Stimulated activated CD8-positive, alpha-beta memory T cell treated with anti-CD3 and anti-CD28 coated beads, Interleukin-4, amount 100 ng/mL, for 1 hour (primary cell): ENCODE measurements at places on chromosomes 13 and 19.

GRCh38 chr13:97306645-97307044, 84.5 kb downstream of the MBNL2 start:
- DNase-seq, result no peak

- DNase-seq, result no peak
These were observed 1.2 kb upstream of the DMWD start for GRCh38 chr19:45793876-45794275.

GRCh38 chr19:51511353-51511752, 9.8 kb upstream of the SIGLEC12 start:
- DNase-seq, result no peak

GRCh38 chr19:29805031-29805965, 6.5 kb upstream of the CCNE1 start:
- no peak for DNase-seq

- no peak for DNase-seq
These were observed 56.1 kb upstream of the F7 start for GRCh38 chr13:113049521-113049941.

- DNase-seq, result no peak
These were observed 441.4 kb downstream of the SLITRK5 start for GRCh38 chr13:88112526-88112925.

GRCh38 chr13:77737583-77738200, 40.2 kb downstream of the SLAIN1 start:
- DNase-seq, result no peak

DNA sequence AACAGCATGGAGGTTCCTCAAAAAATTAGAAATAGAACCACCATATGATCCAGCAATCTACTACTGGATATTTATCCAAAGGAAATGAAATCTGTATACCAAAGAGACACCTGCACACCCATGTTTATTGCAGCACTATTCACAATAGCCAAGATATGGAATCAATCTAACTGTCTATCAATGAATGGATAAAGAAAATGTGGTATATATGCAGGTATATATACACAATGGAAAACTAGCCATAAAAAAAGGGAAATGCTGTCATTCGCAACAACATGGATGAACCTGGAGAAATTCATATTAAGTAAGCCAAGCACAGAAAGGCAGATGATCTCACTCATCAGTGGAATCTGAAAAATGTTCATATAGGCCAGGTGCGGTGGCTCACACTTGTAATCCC, 2.5 kb downstream of the ZNF780B start:
- no peak for DNase-seq

DNA sequence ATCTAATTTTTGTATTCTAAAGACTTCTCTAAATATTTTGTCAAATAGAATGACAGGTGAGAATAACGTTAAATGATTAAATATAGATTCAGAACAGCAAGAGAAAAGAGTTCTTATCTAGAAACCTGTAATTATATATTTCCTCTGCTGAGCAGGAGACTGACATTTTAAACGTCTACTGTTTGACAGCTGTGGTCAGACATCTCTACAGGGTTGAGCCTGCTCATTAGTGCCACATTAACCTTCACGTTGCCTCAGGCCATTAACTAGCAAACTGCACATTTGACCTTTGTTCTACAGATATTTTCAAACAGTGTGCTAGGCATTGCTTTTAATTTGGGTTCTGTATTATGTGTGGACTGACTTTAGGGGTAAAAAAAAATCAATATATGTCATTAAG, 347.5 kb downstream of the GPC5 start:
- no peak for DNase-seq

DNA sequence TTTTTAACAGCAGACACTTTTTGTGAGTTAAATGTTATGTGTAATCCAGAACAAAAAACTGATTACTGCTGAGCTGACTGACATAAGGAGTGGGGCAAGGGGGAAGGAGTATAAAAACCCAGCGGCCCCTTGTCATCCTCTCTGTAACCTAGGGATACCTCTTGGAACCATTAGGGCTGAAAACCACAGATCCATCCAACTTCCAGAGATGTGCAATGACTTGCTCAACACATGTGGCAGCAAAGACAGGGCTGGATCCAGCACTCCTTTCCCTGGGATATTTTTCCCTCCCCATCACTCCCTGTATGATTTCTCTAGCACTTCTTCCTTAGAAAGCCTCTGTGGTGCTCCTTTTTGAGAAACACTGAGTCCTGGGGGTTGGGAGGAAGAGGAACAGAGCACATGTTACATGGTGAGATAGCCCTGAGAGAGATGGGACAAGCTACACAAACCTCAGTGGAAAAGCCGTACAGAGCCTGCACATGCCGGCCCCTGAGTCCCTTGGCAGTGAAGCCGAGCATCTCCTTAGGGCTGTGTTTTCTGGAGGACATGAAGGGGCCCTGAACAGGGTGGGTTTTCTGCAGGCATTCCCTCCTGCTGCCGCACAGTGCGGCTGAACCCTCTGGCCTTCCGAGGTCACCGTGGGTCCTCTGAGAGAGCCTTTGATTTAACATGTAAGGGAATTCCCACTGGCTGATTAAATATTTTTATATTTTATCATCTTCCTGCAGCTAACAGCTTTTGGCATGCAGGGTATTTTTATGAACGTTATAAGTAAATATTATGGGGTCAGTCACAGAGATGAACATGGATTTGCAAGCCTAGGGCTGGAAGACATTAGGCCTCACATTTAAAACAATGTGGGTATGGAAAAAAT, 219.9 kb downstream of the COG6 start:
- no peak for DNase-seq

DNA sequence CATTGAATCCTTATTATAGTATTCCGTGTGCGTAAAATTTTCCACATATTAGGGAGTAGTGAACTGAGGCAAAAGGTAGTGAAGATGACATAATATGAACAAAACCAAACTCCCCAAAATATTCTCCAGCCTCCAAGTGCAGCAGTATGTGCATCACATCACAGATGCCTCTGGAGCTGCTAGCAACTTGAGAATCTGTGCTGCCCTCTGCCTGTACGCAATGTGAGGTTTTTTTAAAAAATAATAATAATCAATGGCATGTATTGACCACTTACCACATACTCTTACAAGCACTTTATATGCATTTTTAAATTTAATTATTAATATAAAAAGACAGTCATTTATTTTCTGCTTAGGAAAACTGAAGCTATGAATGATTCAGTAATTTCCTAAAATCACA, 583.0 kb upstream of the SPRY2 start:
- no peak for DNase-seq

DNA sequence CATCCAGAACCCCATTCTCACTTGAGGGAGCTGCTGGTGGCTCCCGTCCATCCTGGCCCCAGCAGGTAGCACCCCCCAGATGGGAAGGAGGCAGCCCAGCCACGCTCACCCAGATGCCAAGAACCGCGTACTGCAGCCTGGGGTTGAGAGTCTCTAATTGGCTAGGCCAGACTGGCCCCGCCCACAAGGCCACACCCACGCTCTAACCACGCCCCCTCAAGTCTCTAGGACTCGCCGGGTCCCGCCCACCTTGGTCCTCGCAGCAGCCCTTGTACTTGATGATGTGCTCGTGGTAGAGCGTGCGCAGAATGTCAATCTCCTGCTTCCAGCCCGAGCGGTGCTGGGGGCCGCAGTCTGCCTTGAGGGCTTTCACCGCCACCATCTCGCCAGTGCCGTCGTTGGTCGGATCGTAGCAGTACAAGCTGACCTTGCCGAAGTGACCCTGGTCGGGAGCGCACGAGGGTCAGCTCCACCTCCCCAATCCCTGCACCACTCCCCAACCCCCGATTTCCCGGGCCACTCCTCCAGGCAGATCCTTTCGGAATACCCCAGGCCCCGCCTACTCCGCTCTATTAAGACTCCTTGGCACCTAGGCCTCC, 14.5 kb upstream of the ICAM3 start:
- no peak for DNase-seq

DNA sequence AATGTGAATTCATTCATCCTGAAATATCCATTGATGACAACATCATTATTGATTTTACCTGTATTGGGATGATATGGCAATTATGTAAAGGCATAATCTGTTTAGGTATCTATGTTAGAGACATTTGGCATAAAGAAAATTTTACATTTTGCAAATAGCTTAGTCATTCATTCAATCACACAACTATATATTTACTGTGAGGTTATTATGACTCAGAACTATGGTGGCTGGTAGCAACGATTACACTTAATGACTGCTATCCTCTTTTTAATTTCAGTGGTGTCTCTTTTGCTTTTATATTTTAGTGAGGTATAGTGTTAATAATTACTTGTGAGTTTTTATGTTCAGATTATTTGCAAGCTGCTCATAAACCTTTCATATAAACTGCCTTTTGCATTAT, 955.9 kb downstream of the SLITRK6 start:
- DNase-seq, result no peak

DNA sequence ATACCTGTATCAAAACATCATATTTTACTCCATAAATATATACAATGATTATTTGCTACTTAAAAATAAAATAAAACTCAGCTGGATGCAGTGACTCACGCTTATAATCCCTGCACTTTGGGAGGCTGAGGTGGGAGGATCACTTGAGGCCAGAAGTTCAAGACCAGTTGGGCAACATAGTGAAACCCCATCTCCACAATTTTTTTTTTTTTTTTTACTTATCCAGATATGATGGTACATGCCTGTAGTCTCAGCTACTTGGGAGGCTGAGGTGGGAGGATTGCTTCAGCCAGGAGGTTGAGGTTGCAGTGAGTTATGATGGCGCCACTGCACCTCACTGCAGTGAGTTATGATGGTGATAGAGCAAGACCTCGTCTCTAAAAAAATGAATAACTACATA, 22.4 kb downstream of the POU2F2 start:
- no peak for DNase-seq

GRCh38 chr19:33437821-33438671, 64.5 kb downstream of the CEBPG start:
- no peak for DNase-seq

DNA sequence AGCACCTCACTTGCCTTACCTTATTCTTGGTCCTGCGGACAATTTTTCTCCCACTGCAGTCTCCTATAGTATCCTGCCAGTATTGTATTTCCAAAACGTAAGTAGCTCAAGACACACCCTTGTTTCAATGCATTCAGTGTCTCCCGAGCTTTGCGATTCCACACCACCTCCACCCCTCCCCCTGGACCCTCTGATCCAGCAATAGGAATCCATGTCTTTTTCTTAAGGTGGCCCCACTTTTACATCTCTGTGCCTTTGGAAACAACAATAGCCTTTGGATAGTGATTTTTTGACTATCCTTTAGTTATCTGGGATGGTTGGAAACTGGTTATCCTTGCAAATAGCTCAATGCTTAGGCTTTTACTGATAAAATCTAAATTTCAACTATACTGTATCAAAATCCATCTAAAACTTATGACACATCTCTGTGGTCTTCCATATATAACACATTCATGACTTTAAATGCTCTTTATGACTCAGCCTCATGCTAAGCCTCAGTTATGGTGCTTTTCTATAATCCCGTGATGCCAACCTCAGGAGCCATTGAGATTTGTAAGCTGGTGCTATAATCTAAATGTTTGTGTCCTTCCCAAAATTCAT, 27.1 kb downstream of the FAM216B start:
- no peak for DNase-seq

DNA sequence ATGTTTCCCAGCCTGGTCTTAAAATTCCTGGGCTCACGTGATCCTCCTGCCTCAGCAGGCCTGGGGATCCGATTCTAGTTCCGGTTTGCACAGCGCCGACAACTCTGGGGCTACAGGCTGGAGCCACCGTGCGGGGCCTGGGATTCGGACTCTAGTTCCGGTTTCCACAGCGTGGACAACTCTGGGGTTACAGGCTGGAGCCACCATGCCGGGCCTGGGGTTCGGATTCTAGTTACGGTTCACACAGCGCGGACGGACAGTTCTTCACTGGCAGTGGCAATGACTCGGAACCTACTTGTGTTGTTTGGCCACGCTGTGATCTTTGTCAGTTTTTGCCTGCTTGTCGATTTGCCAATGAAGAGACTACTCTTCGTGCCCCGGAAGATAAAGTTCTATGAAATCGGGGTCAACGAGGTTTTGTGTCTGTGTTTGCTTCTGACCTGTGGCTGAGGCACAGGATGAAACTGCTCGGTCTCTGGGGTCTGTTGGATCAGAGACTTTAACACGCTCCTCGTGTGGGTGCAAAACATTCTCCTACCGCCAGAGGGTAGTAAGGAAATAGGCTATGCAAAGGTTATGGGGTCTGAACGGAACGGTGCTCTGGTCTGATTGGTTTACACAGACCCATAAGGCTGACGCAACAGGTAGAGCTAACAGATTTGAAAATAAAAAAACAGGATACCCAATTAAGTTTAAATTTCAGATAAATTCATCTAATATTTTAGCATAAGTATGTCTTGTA, 12.1 kb upstream of the ZSCAN1 start:
- no peak for DNase-seq

DNA sequence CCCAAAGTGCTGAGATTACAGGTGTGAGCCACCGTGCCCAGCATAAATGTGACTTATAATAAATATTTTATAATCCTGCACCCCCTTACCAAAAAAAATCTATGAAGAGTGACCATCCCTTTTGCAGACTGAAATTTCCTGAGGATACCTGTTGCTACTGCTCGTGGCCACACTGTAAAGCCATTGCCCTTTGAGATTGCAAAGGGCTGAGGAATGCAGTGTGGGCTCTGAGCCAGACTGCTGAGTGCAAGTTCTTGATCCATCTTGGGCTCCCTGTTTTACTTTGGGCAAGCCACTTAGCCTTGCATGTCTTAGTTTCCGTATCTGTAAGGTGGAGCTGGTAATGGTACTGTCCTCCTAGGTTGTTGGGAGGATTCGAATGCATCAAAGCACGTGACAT, 23.4 kb downstream of the SIPA1L3 start:
- DNase-seq, result no peak

DNA sequence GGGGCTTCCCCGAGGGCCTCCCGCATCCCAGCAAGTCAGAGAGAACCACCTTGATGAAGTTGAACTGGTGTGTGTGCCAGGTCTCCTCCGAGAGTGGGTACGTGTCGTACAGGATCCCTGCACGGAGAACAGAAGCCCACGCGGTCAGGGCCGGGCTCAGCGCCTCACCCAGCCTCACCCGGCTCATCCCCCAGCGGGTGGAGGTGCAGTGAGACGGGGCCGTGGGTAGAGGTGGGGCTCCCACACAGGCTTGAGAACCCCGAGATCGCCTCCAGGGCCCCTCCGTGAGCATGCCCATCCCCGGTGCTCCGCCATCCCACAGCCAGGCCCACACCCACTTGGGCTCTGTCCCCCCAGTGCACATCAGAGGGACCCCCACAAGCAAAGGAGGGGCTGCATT, 2.3 kb downstream of the GAMT start:
- no peak for DNase-seq
